ENCODE measurements at places on chromosomes 11 and 22.

GRCh38 chr11:134533511-134533910 is 121.5 kb upstream of the B3GAT1 start:
- DNase-seq: no peak

- no peak for DNase-seq
These were observed 746 bp downstream of the CTNND1 start for GRCh38 chr11:57762235-57762861.

- no peak for DNase-seq
These were observed 59.4 kb upstream of the CD44 start for GRCh38 chr11:35079611-35080010.

DNA sequence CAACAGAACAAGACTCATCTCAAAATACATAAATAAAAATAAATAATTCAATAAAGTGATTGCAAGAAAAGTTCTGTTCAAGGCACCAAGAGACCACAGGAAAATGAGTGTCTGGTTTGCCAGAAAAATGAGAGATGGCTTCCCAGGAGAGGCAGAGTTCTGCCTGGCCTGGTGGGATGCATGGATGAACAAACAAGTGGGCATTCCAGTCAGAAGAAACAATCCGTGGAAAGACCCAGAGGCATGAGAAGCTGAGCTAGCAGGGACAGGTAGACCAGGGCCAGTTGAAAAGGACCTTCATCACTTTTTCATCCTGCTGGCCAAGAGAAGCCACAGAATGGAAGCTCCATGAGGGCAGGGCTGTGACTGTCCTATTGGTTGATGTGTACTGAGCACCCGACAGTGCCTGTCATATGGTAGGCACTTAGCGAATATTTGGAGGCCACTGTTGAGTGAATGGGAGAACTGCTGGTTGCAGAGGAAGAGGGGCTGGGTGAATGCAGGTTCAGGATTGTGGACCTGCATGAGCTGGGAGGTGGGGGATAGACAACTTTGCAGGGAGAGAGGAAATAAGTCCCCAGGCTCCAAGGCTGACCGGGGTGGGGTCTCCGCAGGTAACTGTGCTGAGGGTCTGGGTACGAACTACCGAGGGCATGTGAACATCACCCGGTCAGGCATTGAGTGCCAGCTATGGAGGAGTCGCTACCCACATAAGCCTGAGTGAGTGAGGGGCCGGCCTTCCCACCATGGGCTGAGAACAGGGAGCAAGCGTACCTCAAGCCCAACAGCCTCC is 3.7 kb downstream of the F2 start:
- no peak for DNase-seq

- DNase-seq: no peak
These were observed 76.1 kb downstream of the MED15 start for GRCh38 chr22:20583471-20583922.

DNA sequence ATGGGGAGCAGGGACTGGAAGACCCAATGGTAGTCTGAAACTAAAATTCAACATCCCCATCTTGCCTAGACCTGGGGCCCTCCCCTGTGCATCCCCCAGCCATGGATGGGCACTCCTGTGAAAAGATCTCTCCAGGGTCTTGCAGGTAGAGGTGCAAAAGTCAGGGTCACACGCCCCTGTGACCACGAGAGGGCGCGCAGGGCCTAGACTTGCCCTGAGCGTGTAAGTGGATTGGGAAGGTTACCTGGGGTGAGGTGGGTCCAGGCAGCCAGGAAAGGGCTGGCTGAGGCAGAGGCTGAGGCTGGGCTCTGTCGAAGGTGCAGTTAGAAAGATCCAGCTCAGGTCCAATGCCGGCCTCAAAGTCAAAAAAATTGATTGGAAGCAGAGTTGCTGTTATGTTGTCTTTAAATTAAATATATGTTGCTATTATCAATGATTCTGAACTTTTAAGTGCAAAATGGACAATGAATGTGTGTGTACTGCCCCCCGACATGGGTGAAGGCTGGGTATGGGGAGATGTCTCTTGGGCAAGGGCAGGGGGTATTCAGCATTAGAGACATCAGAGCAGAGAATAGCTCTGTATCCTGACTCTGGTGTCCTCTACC is 4.8 kb upstream of the POU2F3 start:
- no peak for DNase-seq

DNA sequence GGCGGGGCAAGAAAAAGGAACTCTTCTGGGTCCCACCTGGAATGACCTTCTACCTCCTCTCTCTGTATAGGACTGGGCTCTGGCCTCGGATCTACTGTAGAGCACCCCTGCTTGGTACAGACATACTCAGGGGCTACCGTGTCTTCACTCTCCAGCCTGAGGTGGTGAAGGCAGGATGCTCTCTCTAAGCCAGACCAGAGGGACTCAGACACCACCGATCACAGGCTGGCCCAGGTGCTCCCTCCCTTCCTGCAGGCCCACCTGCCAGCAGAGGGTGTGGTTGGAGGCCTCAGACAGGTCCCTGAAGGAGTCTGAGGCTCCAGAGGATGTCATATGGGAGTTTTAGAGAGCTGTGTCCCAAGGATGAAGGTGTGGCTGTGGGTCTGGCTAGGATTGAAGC is 4.1 kb downstream of the NHERF4 start:
- no peak for DNase-seq

GRCh38 chr11:126917531-126918204 is 82.9 kb downstream of the KIRREL3 start:
- no peak for DNase-seq

GRCh38 chr11:59556917-59557348 is 45.6 kb downstream of the OR4D9 start:
- DNase-seq: no peak

DNA sequence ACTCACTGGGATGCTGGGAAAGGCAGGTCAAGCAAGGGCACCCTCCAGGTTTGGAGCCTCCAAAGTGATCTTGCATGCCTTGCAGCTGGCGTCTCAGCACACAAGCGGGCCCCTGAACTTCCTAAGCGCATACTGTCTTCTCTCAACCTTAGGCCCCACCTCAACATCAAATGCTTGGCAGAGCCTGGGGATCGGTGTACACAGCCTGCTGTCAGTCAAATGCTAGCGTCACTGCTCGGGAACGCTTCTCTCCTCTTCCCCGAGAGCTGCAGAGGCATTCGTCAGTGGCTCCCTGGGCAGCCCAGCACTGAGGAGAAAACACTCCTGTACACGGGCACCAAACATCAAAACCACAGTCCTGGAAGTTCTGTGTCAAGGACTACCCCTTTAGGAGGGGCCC is 124.9 kb downstream of the C11orf58 start:
- no peak for DNase-seq

DNA sequence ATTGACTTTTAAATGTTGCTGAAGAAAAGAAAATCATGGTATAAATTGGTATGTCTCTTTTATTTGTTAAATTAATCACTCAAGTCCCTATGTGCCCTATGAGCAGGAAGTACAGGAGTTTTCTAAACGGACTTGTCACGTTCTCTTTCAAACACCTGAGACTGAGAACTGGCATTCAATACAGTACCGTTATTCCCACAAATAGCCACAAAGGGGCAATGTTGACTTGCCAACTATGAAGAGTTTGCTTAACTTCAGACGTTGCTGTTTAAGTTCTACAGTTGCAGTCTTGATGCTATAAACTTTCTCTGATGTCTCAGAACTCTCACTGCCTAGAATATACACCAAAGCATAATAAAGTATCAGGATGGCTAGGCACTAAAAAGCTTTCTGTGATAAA is 7.6 kb downstream of the OR56A1 start:
- DNase-seq: no peak

DNA sequence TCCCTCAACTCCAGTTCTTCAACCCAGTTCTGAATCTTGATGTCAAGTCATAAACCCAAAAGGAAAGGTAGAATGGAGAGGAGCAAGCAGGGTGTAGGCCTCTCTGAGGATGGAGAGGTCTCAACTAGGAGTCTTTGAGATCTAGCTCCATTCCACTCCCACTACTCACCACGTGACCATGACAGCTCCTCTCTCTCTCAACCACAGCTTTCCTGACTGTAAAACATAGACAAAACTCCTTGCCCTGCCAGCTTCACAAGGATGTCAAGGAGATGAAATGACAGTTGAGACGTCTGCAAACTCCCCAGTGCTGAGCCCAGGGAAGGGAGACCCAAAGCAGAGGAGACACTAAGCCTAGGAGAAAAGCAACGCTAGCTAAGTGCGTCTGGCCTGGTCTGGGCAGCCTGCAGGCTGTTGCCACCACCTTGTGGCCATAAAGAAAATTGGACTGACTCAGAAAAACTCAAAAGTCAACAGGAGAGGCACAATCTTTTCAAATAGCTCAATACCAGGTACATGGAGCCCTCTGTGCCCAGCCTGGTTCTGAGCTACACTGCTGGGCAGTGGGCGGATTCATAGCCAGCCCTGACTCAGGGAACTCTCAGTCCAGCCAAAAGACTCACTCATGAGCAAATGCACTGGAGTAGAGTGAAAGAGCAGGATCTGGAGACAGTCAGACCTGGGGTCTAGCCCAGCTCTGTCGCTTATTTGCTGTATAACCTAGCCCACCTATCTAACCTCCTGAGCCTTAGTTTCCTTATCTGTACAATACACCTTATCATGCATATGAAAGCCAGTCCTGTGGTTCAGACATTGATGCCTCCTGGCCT is 3.4 kb downstream of the CLPB start:
- no peak for DNase-seq

DNA sequence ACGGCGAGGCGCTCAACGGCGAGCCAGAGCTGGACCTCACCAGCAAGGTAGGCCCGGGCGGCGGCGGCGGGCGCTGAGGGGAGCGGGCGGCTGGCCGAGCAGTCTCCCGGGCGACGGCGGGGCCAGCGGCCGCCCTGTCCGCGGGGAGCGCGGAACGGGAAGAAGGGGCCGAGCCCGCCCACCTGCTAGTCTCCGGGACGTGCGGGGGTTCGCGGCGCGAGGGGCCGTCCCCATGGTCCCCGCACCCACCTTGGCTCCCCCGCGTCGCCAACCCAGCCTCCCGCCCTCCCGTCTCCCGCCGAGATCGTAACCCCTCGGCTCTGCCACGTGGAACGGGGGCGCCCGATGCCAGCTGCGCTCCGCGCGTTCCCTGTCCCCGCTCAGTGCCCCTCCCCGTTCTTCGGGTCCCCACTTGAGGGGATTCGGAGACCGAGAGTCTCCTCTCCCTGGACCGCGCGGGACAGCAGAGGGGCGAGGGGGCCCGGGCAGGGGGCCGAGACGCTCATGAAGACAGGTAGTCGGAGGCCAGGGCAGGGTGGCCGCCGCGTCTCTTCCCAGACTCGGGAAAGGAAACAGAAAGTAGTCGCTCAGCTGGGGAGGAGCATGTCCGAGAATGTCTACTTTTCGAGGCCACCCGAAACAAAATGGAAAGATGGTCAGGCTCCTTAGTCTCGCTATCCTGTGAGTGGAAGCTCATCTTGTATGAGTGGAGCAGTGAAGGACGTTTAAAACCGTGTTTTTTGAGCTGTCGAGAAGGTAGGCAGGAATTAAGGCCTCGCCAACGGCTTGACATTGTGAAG is 557 bp downstream of the GTPBP1 start:
- no peak for DNase-seq
